ENCODE measurements at places on chromosomes 16 and 17.

DNA sequence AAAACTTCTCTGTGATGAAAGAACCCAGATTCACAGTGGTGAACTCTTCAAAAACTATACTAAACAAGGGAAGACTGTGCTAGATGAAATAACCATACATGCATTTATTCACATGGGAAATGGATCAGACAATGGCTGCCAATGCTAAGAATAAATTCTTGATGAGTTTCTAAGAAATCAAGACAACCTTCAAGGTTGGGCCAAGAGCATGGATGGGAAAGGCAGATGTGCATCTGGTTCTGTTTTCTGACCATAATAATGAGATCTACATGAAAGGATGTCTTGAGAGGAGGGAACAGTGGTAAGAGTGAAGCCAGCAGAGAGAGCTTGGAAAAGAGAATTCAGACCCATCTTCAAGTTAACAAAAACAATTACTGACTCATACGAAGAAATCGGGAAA, 31.4 kb downstream of the ANKRD11 start:
- no peak for ATAC-seq

GRCh38 chr17:18859256-18859655, 1.3 kb downstream of the PRPSAP2 start:
- ATAC-seq = no peak

DNA sequence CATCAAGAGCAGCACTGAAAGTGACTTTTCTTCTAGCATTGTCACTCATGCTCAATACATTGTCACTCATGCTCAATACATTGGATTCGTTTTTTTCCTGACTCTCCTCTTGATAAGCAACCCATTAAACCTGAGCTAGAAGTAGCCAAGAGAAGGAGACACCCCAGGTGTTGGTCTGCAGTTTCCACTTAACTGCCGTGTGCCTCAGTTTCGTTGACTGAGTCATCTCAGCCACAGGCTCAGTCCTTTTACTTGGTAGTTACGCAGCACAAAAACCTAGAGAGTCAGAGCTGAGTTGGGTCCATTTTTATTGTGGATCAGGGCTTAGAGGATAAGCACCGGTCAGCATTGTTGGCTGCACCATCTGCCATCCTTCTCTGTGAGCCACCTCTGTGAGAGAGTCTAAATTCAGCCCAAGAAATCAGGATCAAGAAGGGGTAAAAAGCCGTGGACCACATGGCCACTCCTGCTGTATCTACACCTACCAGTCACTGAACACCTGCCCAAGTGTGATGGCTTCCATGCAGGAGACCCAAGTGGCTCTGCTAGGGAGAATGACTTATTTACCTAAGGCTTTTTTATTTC, 11.3 kb downstream of the GINS2 start:
- no peak for ATAC-seq

DNA sequence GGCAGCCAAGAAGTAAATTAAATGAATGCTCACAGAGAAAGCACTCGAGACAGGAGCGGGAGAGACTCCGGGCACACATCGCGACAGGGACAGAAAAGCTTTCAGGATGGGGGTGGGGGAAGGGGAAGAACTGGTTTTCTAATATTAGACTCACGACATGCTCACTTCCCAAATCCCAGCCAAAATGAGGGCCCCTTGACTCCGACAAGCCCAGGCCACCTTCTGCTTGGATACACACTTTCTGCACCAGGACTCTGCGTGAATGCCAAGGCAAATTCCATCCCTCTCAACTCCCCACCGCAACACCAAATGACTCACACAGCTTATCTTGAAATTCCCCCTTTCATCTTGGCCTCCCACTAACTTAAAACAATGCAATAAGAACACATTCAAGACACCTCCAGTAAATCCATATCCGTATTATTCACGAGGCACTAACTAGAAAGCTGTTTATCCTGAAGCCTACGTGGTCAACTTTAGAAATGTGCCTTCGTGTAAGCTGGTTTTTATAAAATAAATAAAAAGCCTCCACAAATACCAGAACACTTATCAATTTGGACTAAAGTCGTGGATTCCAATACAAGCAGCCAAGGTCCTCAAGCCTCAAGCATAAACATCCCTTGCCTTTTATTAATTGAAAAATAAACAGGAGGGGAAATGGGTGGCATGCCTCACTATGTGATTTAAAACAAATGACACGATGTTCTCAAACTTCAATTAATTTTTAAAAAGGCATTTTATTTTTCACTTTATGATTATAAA, 46.1 kb downstream of the NXN start:
- no peak for ATAC-seq

DNA sequence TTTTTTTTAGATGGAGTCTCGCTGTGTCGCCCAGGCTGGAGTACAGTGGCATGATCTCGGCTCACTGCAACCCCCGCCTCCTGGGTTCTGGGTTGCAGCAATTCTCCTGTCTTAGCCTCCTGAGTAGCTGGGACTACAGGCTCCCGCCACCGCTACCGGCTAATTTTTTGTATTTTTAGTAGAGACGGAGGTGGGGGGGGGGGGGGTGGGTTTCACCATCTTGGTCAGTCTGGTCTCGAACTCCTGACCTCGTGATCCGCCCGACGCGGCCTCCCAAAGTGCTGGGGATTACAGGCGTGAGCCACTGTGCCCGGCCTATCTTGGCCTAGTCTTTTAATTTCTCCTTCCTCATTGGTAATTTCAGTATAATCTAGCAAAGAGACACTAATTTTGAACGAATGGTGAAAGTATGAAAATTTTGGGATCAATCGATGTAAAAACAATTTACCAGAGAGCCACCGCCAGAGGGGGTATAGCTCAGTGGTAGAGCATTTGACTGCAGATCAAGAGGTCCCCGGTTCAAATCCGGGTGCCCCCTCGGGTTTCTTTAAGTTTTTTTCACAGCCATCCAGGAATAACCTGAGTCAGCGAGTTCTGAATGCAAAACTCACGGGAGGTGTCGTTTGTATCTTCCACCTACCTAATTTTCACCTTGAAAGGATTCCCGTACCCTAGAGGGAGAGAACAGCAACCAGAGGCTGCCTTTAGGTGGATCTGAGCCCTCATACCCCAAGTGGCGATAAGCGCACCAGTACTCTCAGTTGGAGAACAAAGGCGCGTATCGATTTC, 2.5 kb upstream of the LASP1 start:
- no peak for ATAC-seq

DNA sequence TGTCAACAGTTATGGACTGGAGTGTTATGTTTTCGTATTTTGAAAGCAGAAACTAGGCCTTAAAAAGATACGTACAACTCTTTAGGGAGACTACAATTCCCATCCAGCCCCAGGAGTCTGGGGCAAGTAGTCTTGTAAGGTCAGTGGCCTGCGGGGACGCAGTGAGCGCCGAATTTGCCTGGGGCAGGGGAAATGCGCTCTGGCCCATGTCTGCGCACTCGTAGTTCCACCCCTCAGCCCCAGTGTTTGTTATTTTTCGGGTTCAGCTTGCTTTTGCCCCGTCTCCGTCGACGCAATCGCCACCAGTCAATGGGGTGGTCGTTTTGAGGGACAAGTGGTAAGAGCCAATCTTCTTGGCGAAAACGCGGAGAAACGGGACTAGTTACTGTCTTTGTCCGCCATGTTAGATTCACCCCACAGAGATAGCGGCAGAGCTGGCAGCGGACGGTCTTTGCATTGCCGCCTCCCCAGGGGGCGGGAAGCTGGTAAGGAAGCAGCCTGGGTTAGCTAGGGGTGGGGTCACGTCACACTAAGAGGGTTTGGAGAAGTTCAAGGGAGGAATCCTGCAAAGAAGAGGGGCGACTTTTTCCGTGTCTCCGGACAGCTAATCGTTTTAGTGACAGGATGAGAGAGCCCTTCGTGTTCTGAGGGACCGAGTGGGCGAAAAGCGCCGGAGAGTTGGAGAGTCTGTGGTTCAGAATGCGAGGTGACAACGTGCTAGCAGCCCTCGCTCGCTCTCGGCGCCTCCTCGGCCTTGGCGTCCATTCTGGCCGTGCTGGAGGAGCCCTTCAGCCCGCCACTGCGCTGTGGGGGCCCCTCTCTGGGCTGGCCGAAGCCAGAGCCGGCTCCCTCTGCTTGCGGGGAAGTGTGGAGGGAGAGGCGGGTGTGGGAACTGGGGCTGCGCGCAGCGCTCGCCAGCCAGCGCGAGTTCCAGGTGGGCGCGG, 1.1 kb upstream of the BRCA1 start:
- ATAC-seq = no peak

DNA sequence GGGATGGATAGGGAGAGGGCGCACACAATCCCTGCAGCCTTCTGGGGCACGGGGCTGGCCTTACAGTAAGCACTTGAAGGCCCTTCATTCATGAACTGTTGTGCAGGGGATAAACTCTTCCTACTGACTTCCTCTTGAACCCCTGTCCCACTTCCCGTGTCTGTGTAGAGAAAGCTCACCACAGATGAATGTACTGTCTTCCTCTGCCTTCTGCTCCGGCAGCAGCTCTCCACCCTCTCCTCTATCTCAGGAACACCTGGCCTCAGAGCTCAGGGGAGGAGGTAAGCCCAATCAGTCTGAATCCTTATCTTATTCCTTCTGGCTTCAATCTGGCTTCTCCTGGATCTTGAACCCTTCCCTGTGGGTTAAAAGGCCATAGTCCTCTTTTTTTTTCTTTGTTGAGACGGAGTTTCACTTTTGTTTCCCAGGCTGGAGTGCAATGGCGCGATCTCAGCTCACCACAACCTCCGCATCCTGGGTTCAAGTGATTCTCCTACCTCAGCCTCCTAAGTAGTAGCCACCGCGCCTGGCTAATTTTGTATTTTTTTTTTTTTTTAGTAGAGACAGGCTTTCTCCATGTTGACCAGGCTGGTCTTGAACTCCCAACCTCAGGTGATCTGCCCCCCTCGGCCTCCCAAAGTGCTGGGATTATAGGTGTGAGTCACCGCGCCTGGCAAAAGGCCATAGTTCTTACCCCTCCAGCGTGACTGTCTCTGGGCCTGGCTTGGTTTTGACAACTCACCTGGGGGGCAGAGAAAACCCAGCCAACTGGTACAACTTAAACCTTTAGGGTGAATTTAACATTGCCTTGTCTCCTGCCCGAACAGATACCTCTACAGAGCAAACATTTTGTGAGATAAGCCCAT, 7.2 kb upstream of the SLC52A1 start:
- ATAC-seq = peak; percentile 17

GRCh38 chr17:50649042-50649908, 14.6 kb downstream of the ABCC3 start:
- ATAC-seq = no peak

DNA sequence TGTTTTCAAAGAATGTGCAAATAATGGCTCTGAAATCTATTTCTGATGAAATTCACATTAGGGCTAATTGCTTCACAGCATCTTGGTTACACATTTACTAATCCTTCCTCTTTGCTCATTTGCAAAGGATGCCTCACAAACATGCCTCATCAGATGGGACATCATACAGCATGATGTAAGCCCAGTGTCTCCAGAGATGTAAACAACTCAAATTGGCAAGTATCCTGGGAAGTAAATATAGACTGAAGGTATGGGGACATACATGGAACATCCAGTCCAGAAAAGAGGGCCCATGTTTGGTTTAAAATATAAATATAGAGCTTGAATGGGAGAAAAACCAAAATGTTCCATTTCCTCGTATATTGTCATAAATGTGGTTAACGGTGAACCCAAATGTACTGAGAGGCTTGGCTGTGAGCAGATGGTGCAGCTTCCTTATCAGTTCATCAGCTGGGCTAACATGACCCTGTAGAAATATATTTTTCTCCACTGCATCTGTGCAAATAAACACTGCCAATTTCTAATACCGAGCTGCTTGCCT, 142.9 kb upstream of the NUDT7 start:
- ATAC-seq = no peak
